Breast epithelium (tissue), 4 donors: ENCODE measurements at places on chromosomes 1 and 21.

- no peaks in the 10 kb centered on the region for H3K27me3 ChIP-seq
- peaks cover 16% of the 10 kb centered on the region for H3K4me1 ChIP-seq
- H3K36me3 ChIP-seq = no peaks in the 10 kb centered on the region
- peak within 1 kb of the TSS; percentile 74 for H3K27ac ChIP-seq
- DNase-seq = no peak
These were observed at the start of gene C2CD2 for GRCh38 chr21:41953831-41954653. Gene C2CD2 (minus strand): TSS chr21:41954018. CDS start chr21:41953648, 370 bp downstream.

GRCh38 chr1:151542710-151543129 is 2.6 kb downstream of the TUFT1 start:
- H3K4me3 ChIP-seq = no peak overlapping the region
- H3K4me1 ChIP-seq = no peaks in the 10 kb centered on the region
- DNase-seq = no peak
- H3K27me3 ChIP-seq = no peaks in the 10 kb centered on the region
- H3K36me3 ChIP-seq = no peaks in the 10 kb centered on the region

DNA sequence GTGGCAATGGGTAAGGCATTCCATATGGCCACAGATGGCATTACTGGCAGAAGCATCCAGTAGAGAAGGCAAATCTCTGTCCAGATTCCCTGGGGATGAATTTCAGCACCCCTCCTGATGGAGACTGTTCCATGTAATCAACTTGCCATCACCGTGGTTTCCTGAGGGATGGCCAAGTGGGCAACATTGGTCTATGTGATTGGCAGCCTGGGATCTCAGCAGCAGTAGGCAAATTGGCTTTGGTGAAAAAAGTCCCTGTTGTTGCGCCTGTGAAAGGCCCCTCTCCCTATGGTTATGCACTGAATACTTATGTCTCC is 19.3 kb downstream of the DMRTB1 start:
- H3K36me3 ChIP-seq = no peaks in the 10 kb centered on the region
- H3K4me3 ChIP-seq = no peak overlapping the region
- peak; percentile 30 for DNase-seq
- H3K27me3 ChIP-seq = no peaks in the 10 kb centered on the region

DNA sequence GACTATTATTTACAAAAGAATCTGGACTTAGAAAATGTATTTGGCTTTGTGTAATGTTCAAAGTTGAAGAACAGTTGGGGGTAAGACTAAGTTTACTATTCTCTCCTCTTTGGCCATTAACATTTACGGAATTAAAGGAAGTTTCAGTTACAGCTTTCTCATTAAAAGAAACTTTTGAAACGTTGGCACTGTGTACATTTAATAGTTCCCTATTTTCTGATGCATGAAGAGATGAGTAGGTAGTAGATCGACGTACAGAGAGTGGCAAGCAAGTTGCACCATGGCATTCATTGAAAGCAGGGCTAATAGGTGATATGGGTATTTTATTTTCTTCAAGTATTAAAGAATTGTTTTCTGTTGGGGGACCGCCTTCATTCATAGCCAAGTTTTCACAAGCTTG is 3.2 kb downstream of the ASPM start:
- peaks cover 6% of the 10 kb centered on the region for H3K27me3 ChIP-seq
- no peaks in the 10 kb centered on the region for H3K4me1 ChIP-seq
- H3K36me3 ChIP-seq = no peaks in the 10 kb centered on the region
- no peak overlapping the region for H3K4me3 ChIP-seq
- no peak for DNase-seq

- H3K36me3 ChIP-seq = no peaks in the 10 kb centered on the region
- H3K4me3 ChIP-seq = no peak overlapping the region
These were observed 28.0 kb upstream of the RERE start for GRCh38 chr1:8845104-8846097.

GRCh38 chr1:114282751-114283403 is 129.2 kb upstream of the SYT6 start:
- no peaks in the 10 kb centered on the region for H3K27me3 ChIP-seq
- no peak overlapping the region for H3K4me3 ChIP-seq
- H3K36me3 ChIP-seq = no peaks in the 10 kb centered on the region
- H3K27ac ChIP-seq = no peak overlapping the region
- peak; percentile 79 for DNase-seq
- no peaks in the 10 kb centered on the region for H3K4me1 ChIP-seq

GRCh38 chr1:177820213-177820612 is 149.6 kb downstream of the SEC16B start:
- H3K4me1 ChIP-seq = no peaks in the 10 kb centered on the region
- no peak for DNase-seq
- H3K4me3 ChIP-seq = no peak overlapping the region
- H3K27me3 ChIP-seq = no peaks in the 10 kb centered on the region
- no peaks in the 10 kb centered on the region for H3K36me3 ChIP-seq
- H3K27ac ChIP-seq = no peak overlapping the region

DNA sequence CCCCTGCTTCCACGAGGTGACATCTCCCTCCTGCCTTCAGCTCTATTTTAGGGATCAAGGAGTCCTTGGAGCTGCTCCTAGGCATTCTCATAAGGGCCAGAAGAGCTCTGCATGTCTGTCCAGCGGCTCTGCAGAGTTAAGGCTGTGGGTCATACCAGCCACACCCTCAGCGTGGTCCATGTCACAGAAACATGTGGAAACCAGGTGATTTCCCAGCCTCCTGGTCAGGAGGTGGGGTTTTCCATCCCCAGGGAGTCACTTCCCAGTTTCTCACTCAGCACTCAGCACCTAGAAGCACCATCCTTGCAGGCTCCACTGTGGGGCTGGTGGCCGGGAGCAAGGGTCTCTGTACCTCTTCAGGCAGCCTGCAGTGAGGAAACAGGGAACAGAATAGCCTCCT is 1.4 kb upstream of the TNFRSF1B start:
- DNase-seq = no peak
- no peak overlapping the region for H3K27ac ChIP-seq
- no peaks in the 10 kb centered on the region for H3K27me3 ChIP-seq
- no peak overlapping the region for H3K4me3 ChIP-seq

DNA sequence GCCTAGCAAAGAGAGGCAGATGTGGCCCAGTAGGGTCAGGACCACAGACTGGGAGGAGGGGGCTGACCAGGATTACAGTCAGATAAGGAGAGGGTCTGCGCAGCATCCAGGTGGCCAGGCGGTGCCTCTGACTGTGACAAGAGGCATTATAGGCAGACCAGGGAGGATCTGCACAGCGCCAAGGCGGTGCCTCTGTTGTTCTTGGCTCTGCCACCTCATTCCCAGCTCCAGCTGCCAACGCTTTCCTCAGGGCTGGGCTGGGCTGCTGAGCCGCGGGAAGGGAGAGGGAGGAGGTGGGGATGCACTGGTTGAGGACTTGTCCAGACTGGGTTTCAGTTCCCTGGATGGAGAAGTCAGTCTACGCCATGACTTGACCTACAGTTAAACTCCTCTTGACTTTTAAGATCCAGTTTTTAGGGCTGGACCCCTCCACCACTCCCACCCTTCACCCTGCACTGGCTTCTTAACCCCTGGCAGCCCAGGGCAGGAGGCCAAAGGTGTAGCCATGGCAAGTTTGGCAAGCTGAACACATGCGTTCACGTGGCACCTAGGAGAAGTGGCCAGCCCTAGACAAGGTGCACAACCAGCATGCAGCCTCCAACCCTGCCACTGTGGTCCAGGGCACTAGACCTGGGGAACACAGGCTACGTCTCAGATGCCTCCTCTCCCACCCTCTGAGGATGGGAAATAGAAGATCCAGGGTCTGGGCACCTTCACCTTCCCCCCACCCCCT is 4.5 kb upstream of the CRABP2 start:
- H3K4me1 ChIP-seq = peaks cover 40% of the 10 kb centered on the region
- H3K36me3 ChIP-seq = no peaks in the 10 kb centered on the region
- no peaks in the 10 kb centered on the region for H3K27me3 ChIP-seq
- DNase-seq = peak; percentile 87
- H3K4me3 ChIP-seq = no peak overlapping the region

DNA sequence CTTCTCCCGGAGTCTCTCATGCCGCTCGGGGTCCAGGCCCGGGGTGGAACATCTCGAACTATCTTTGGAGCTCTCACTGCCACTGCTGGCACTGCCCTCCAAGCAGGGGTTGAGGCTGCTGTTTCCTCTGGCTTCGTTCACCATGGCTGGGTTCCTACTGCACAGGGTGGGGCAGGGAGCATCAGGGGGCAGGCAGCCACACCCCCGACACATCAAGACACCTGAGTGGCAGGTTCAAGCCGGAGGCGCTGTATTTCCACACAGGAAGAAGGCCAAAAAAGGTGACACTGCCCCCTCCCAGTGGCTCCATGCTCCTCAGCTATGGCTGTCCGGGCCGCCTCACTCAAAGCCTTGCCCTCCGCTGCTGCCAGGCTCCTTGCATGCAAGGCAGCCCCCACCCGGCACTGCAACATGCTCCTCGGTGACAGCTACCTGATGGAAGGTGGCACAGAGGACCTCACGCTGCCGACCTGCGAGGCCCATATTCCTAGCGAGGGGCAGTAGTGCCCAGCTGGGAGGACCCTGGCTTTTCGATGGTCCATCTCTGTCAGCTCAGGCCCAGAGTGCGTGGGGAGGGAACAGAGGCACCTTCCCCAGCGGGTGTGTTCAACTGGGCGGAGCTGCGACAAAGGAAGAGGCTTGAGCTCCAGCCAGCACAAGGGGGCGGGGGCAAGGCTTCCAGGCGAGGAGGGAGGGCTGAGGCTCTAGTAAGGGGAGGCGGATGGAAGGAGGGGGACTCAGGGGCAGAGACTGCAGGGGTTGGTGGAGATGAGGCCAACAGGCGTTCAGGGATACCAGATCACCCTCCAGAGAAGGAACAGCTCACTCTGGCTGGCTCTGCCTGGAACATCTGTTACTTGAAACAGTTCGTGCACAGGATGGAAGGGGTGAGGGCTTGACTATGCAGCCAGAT is 2.5 kb downstream of the MTHFR start:
- H3K4me1 ChIP-seq = peaks cover 13% of the 10 kb centered on the region
- H3K27me3 ChIP-seq = no peaks in the 10 kb centered on the region
- no peaks in the 10 kb centered on the region for H3K36me3 ChIP-seq
- peak overlapping the region; percentile 98 for H3K27ac ChIP-seq

- no peak for DNase-seq
- no peaks in the 10 kb centered on the region for H3K27me3 ChIP-seq
- no peak overlapping the region for H3K4me3 ChIP-seq
- no peaks in the 10 kb centered on the region for H3K36me3 ChIP-seq
These were observed 10.2 kb upstream of the PLXNA2 start for GRCh38 chr1:208254376-208254775.

DNA sequence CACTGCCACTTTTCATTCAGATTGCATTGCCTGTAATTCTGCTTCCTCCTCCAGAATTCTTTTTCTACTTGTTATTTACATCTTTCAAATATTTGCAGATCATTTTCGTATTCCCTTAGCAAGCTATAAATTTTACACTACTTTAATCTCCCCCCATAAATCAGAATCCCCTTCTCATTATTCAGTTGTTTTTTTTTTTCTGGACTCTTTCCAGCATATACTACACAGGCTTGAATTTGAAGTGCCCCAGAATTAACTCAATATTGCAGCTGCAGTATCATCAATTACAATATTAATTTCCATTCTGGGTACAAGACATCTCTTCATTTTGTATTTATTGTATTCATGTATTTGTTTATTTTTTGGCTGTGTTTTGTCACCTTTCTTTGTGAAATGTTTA is 1494.3 kb downstream of the AMY1C start:
- no peak overlapping the region for H3K4me3 ChIP-seq
- H3K27ac ChIP-seq = no peak overlapping the region
- H3K36me3 ChIP-seq = no peaks in the 10 kb centered on the region
- no peak for DNase-seq
- H3K4me1 ChIP-seq = no peaks in the 10 kb centered on the region
